ENCODE measurements at places on chromosomes 6 and 20.

- DNase-seq = no peak
Measured at GRCh38 chr20:57079031-57080005, 187.1 kb downstream of the BMP7 start.

GRCh38 chr6:147833607-147834006, 325.1 kb downstream of the SAMD5 start:
- no peak for DNase-seq

DNA sequence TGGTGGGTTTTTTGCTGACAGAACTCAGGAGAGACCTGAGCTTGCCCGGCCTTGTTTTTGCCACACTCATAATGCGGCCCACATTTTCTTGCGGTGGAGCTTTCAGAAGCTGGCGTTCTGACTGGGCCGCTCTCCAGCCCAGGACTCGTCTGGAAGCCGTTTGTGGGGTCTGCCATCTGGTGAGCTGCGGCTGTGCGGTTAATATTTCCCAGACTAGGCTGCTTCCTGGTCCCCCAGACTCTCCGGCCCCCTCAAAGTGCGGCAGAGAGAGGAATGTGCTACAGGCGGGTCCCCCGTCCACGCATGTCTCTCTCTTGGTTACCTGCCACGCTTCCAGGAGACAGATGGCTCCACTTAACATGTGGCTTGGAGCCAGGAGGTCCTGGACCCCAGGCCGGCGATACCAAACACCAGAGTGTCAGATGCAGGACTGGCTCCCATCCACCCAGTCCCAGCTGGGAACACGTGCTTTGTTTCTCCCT, 128.9 kb upstream of the PMEPA1 start:
- DNase-seq = no peak

- DNase-seq = no peak
Measured at GRCh38 chr6:104365451-104366234, 494.1 kb downstream of the HACE1 start.

DNA sequence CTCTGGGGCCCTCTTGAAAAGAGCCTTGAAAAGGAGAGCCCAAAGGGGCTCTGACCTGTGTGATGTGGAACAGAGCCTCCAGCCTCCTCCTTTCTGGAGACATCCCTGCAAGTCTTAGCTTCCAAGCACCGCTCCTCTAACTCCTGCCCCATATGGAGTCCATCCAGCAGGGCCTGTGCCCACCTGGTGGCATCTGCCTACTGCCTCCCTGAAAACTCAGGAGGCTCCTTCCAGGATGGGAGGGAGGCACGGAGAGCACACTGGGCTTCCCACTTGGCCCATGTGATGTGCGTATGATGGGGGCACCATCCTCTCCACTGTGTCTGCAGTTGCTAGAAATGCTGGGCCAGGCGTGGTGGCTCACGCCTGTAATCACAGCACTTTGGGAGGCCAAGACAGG, 98.1 kb downstream of the SYNDIG1 start:
- DNase-seq = no peak

- no peak for DNase-seq
Measured at GRCh38 chr6:36688063-36688738, 9.4 kb upstream of the RAB44 start.

GRCh38 chr6:170100046-170100445, 190.8 kb downstream of the DLL1 start:
- no peak for DNase-seq

- no peak for DNase-seq
Measured at GRCh38 chr6:162123797-162124196, 603.8 kb downstream of the PRKN start.

GRCh38 chr6:161458201-161458951, 184.5 kb upstream of the AGPAT4 start:
- DNase-seq = no peak

- no peak for DNase-seq
Measured at GRCh38 chr6:49549691-49550491, 577 bp upstream of the C6orf141 start.

DNA sequence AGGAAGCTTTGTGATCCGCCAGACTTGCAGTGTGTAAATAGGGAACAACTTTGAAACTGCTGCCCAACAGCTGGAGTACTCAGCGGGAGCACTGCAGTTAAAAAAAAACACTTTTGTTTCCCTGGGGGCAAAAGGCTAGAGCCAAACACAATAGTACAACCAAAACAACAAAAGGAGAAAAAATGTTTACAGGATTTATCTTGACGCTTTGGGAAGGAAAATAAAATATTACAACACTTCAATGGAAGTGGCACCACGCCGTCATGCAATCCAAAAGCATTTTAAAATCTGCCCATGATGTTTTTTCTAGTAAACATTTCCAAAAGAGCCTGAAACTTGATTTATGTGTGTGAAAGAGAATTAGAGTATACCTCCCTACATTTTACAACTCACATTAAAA, 26.0 kb downstream of the PTPRK start:
- no peak for DNase-seq

DNA sequence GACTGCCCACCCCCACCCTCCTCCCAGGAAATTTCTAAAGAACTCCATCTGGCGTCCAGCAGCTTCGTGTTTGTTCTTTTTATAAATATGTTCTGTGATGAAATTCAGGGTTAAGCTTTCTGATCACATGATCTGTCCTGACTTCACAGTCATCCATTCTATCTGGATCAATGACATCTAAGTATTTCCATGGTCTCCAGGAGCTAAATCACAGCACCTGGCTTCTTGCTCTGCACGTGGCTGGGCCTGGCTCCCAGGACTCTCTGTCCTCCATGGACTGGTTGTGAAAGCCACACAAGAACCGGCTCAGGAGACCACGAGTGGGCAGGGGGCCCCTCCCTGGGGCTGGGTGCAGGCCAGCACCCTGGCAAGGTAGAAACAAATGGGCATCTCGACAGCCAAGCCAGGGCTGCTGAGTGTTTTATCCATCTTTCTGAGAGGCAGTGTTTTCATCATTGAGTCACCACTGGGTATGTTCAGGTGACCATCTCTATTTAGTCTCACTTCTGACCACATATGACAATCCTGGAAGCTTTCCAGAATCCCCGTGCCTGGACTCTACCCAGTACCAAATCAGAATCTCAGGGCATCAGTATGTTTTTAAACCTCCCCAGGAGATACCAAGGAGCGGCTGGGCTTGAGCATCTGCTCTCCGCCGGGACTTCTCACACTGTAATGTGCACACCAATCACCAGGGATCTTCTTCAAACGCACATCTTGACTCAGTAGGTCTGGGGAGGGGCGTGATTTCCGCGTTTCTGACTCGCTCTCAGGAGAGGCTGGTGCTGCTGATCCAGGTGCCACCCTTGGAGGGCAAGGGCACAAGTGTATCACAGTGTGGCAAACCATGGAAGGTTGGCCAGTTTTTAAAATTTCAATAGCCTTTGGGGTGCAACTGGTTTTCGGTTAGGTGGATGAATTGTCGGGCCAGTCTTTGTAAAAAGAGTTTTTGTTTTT, 31.6 kb upstream of the PXDC1 start:
- DNase-seq = no peak

DNA sequence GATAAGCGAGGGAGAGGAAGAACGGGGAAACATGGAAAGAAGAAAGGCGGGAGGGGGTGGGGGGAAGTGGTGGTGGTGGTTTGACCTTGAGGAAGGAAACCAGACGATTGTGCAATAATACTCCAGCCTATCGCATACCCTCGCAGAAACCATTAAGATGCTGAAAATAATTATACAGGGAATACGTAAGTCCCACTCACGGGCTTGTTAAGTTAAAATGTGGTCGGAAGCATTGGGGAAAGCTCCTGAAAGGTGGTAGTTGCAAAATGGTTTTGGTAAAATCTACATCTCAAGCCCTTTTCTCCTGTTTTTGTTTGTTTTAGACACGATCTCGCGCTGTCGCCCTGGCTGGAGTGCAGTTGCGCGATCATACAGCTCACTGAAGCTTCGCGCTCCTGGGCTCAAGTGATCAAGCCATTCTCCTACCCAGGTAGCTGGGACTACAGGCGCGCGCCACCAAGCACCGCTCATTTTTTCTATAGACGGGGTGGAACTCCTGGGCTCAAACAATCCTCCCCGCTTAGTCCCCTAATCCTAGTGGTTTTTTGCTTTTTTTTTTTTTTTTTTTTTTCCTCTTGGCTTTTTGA, 128.9 kb upstream of the ZNF184 start:
- DNase-seq = no peak

DNA sequence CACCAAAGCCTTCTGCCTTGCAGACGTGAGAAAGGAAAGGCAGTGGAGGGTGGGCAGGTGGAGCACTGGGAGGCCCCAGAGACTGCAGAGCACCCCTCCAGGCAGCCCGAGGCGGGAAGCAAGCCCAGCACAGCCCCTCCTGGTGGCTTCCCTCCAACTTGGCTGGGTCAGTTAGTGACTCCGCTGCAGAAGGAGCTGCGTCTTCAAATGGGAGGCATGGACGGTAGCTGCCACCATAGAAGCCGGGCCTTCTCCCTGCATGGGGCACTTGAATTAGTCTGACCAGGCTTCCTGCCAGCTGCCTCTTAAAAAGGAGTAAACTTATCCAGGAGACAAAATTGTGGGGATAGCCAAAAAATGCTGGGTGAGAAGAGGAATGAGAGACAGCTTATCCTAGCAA, 88.0 kb upstream of the RPS6KA2 start:
- DNase-seq = no peak

DNA sequence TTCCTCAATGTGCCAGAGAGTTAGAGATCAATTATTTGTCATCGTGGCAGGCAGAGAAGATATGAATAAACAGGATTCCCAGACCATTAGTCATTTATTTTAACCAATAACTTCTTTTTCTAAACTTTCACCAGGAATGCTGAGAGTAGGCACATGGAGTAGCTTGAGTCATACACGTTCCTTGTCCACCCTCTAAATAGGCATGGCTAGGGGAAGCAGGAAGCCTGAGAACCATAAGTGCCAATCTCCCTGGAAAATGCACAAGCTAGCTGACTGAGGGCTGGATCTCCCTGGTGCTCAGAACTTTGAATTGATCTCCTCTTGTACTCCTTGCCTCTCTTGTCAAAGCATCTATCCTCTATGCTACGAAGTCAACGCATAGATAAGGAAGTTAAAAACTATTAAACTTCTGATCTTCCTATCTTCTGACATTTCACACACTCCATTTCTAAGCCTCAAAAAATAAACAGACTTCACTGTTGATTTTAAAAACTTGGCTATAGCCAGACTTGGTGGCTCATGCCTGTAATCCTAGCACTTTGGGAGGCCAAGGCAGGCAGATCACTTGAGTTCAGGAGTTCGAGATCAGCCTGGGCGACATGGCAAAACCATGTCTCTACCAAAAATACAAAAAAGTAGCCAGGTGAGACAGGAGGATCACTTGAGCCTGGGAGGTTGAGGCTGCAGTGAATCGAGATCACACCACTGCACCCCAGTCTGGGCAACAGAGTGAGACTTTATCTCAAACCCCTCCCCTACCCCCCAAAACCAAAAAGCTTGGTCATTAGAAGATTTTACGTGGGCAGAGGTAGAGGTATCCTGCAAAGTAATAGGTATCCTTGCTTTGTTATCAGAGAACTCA, 11.8 kb downstream of the ADTRP start:
- DNase-seq = no peak

DNA sequence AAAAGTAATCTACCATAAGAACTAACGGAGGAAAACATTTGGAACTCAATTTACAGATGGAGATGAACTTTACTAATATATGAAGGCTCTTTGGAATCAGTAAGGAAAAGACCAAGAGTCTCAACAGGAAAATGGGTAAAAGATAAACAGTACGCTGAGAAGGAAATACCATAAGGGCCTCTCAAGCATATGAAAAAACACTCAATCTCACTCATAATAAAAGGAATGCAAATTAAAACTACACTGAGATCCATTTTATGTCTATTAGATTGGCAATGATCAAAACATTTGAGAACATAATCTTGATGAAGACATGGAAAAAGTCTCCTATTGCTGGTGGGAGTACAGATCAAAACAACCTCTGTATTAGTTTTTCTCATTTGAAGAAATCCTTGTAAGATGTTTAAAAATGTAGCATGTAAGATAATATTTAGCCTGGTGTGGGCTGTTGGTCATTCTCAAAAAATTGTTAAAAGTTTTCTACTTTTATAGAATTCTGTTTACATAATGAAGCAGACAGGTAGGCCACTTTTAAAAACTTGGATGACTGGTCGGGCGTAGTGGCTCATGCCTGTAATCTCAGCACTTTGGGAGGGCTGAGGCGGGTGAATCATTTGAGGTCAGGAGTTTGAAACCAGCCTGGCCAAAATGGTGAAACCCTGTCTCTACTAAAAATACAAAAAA, 14.5 kb downstream of the REV3L start:
- DNase-seq = no peak

DNA sequence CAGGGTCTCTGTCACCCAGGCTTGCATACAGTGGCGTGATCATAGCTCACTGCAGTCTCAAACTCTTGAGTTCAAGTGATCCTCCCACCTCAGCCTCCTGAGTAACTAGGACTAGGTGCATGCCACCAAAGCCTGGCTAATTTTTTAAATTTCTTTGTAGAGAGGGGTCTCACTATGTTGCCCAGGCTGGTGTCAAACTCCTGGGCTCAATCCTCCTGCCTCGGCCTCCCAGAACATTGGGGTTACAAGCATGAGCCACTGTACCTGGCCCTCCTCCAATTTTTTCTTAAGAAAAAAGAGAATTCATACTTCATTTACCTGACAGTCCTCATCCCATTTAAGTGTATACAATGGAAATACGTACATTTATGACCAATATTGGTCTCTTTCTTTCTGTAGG, 37.9 kb downstream of the E2F3 start:
- DNase-seq = no peak

DNA sequence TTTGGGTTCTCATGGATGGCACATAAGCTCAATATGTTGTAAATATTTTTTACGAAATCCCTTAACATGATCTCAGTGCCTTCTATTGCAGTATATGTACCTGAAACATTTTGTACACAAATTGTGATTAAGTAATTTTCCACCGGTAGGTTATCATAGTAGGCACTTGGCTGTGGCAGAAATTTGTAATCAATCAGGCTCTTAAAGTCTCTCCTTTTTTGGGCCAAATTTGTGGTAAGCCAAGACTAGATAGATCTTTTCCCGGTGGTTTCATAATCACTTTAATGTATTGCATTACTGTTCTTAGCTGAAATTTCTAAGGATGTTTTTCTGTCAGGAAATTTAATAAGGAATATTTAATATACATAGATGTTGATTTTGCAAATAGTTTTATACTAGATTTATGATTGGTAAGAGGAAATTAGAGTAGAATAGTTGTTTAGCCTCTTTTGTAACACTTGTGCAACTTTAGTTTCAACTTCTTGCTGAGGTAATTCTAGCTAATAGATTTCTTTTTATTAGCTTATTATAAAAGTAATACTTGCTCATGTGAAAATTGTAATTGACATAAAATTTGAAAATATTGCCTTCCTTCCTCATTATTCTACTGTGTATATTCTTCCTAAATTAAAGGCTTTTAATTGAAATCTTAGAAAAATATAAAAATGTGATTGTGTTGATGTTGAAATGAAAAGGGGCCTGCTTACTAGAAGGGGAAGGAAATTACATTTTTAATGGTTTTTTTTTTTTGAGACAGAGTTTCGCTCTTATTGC, 3.2 kb downstream of the PCMT1 start:
- no peak for DNase-seq

- DNase-seq = no peak
Measured at GRCh38 chr6:15378272-15378671, 132.4 kb downstream of the JARID2 start.

DNA sequence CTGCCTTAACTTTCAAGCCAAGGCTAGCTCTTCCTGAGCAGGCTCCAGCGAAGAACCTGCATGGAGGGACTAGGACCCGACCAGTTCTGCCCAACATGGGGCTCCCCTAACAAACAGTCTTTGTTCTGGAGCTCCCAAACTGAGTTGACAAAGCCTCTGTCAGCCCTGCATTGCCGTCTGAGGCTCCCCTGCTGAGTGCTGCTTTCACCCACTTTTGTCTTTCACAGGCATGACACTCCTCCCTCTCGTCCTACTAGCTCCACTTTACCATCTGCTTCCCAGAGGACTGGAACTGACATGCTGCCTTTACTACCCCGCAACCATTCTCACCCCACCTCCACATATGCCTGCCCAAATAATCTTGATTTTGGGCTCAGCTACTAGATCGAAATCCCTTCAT, 45.1 kb upstream of the B4GALT5 start:
- DNase-seq = no peak

All from stimulated activated CD4-positive, alpha-beta T cell treated with anti-CD3 and anti-CD28 coated beads, Interleukin-12 subunit alpha, Interleukin-12 subunit beta, amount 100 ng/mL, for 48 hours (primary cell).